ENCODE measurements at places on chromosomes 16 and 17.
A peak's percentile ranks its signal among the peaks of the same experiment; 100 is the strongest.

DNA sequence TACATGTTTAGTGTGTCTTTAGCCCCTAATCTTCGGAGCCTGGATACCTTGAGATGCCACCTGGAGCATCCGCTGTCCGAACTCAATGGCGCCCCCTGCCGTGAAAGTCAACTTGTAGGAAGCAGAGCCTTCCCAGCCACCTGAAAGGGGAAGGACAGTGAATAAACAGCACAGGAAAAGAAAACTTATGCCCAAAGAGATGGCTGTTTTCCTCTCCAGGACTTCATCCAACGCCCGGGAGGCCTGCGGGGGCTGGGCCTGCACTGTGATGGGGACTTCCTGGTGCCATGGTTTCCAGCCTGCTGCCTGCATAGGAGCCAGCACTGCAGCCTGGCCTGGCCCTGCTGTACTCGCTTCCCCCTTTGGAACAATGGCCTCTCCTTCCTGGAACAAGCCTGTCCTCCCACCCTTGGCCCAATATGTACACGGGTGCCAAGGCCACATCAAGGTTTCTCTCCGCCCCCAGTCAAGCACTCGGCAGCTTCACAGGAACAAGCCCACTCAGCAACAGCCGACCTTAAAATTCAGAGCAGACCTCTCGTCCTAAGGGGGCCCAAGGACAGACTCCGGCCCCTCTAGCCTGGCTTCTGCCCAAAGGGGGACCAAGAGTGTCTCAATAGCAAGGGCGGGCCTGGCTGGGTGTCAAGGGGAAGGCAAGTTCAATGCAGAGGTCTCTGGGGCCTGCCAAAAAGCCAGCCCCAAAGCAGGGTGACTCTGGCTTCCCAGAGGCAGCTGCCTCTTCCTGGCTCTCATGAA, 4.5 kb upstream of the UNC13D start:
- DNase-seq: peak; percentile 84

GRCh38 chr17:46011711-46012505, 12.9 kb downstream of the STH start:
- no peak for DNase-seq

GRCh38 chr16:61926766-61927165, 109.5 kb downstream of the CDH8 start:
- DNase-seq: no peak

DNA sequence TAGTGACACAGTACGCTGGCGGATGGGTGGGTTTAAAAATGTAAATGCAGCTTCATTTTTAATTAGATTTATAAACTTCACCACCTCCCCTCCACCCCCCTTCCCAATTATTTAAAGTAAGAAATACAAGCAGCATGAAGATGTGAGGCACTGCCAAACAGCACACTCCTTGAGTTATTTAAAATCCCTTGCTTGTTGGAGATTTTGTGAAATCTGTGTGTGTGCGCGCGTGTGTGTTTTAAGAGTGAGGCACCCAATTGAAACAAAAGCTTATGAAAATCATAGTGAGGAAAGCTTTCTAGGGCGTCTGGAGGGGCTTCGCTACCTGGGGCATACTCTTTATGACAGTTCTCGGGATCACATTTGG, 219.6 kb upstream of the IRX3 start:
- DNase-seq: no peak

- DNase-seq: no peak
Observed at GRCh38 chr16:7013990-7014389, 318.7 kb upstream of the RBFOX1 start.

- DNase-seq: no peak
Observed at GRCh38 chr16:78813661-78814311, 714.3 kb downstream of the WWOX start.

DNA sequence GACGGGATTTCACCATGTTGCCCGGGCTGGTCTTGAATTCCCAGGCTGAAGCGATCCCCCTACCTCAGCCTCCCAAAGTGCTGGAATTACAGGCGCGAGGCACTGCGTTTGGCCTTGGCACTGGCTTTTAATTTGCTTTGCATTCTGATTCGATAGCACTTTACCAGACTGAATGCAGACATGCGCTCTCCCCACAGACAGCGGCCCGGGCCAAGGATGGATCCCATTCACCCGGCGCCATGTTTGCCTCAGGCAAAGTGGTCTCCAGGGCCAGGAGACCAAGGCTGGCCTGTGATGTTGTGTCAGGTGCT, 41.7 kb downstream of the DHRS7B start:
- DNase-seq: no peak

DNA sequence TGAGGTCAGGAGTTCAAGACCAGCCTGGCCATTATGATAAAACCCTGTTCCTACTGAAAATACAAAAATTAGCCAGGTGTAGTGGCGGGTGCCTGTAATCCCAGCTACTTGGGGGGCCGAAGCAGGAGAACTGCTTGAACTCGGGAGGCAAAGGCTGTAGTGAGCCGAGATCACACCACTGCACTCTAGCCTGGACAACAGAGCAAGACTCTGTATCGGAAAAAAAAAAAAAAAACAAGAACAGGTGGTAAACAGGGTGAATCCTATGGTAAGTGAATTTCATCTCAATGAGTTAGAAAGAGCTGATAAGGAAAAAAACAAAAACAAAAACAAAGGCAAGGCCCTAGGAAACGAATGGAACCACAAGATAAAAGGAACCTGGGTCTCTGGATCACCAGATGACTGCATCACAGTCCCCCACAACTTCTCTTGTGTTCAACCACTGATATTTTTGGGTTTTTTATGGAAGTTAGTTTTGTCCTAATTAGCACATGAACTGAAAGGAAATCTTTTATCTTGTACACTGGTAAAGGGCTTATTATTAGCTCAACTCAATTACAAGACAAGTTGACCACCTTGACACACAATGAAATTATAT, 21.0 kb downstream of the GLG1 start:
- no peak for DNase-seq

- no peak for DNase-seq
Observed at GRCh38 chr17:11499881-11500280, 98.4 kb upstream of the DNAH9 start.

- DNase-seq: no peak
Observed at GRCh38 chr16:620700-621525, 9.9 kb upstream of the WFIKKN1 start.

DNA sequence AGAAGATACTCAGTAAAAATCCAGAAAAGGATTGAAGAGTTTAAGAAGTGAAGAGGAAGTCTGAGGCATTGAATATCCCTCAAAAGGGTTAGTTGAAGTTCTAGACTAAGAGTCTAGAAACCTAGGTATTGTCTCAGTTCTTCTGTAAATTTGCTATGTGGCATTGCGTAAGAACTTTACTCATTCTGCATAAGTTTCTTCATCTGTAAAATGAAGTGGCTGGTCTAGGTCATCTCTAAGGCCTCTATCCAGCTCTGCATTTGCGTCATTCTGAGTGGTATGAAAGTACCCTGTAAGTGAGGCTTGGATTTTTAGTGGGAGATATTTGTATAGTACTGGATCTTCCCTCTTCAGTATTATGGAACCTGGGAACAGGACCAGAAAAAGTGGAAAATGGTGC, 130.2 kb downstream of the MYO1D start:
- no peak for DNase-seq

DNA sequence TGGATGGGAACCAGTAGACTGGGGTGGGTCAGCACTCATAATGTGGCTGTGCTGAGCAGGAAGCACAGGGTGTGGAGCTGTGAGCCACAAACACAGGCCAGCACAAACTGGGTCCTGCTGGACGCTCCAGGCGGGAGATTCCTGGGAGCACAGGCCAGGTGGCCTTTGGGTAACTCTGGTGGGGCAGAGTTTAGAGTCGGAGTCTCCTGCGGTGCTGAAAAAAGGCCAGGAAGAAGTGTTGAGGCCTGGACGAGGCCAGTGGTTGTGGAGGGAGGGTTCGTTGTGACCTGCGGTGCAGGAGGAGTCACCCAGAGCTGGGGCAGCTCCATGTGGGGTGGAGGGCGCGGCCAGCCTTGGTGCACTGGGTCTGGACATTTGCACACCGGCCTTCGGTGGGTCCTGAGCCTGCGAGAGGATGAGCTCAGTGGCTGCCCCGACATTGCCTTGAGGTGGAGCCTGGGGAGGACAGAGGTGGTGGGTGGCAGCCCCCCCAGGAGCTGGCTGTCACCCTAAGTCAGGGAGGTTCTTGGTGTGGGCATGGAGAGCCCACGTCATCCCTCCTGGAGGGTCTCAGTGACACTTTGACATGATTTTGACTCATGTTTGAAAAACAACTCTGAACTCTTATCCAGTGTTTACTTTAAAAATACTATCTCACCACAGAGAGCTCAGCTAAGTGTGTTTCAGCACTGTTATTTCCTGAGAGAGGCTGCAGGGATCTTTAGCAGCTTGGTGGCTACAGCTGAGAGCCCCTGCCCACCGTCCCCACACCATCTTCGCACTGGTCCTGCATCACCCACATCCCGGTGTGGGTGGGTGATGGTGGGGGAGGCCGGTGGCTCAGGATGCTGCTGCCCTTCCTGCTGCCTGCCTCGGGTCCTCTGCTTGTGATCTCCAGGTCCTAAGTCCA, 98.7 kb downstream of the NPIPB11 start:
- no peak for DNase-seq

- DNase-seq: no peak
Observed at GRCh38 chr17:69597898-69598692, 183.6 kb downstream of the MAP2K6 start.

DNA sequence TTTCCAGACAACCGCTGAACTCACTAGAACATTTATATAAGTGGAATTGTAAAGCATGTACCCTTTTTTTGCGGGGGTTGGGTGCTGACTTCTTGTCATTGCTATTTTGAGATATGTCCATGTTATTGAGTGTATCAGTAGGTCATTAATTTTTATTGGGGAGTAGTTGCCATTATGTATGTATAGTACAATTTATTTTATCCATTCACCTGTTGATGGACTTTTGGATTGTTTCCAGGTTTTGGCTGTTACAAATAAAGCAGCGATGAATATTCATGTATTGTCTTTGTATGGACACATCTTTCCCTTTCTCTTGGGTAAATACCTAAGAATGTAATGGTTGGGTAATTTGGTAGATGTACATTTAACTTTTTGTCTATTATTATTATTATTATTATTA, 12.7 kb downstream of the NFATC3 start:
- DNase-seq: no peak

- no peak for DNase-seq
Observed at GRCh38 chr17:20114466-20114865, 105.3 kb downstream of the SPECC1 start.

GRCh38 chr16:47949714-47950113, 206.1 kb downstream of the ABCC12 start:
- no peak for DNase-seq

DNA sequence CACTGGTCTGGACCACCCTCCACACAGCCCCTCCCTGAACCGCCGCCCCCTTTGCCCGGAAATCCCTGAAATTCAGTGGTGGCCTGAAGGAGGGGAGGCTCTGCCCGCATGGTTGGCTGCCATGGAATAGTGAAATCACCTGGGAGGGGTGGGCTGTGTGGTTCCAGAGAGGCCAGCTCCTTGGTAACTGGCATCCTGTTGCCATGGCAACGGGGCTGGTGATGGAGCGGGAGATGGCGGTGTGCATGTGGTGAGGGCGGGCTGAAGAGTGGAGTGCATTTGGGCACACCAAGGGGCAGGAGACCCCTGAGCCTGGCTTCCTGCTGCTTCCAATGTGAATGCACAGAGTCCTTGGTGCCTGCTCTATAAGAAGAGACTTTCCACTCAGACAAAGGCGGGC, 2.4 kb downstream of the EFNB3 start:
- DNase-seq: no peak

DNA sequence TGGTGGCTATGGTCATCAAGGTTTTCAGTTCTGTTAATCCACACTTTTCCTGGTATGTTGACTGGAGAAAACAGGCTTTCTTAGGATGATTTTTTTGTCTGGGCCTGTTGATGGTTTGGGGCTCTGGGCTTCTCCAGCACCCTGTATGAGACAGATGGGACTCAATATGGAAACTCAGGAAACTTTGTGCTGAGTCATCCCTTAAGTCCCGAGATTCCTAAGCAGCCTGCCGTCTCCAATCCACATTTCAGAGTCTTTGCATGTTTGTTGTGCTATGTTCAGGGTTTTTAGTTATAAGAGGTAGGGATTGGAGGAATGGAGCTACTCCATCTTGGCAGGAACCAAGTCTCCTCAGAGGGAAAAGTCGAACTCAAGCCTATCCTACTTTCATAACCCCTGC, 253.3 kb upstream of the FOXF1 start:
- DNase-seq: no peak

GRCh38 chr16:67544844-67545664, 16.4 kb downstream of the RIPOR1 start:
- DNase-seq: no peak

GRCh38 chr16:48614759-48615158, 4.8 kb upstream of the N4BP1 start:
- no peak for DNase-seq

DNA sequence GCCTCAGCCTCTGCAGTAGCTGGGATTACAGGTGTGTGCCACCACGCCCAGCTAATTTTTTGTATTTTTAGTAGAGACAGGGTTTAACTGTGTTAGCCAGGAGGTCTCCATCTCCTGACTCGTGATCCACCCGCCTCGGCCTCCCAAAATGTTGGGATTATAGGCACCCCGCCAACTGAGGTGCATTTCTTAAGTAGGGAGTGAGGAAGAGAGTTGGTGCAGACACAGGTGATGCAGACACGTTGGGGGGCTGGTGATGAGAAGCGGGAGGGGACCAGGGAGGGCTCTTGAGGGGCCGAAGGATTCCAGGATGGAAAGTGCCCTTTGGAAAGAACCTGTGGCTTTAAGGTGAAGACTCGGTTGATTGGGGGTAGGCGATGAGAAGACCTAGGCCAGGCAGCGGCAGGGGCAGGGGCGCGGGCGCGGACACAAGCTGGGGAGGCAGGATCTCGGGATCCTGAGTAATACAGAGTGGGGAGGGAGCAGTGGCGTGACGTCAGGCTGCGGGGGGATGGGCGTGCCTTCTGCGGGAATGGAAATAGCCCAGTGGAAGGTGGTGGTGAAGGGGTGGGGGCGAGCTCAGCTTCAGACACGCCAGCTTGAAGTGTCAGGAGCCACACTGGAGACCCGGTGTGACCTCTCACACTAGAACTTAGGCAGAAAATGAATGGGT, 2.5 kb upstream of the ATP6V0C start:
- peak; percentile 3 for DNase-seq

DNA sequence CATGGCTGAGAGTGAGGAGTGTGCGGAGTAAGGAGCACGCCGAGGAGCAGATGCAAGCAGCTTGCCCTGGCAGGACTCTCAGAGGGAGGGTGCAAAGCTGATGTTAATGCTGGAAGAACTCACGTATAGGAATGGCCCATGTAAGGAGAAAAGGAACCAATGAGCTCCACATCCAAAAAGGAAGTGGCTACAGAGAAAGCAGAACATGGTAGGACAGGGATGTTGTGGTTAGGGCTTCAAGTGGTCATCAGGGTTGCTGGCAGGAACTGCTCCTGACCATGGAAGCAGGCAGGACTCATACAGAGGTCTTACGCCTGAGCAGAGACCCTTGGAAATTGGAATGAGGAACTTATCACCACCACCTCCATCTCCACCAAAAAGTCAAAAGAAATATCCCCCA, 5.2 kb downstream of the MYO1D start:
- DNase-seq: no peak
